ENCODE measurements at places on chromosomes 2 and 18.

DNA sequence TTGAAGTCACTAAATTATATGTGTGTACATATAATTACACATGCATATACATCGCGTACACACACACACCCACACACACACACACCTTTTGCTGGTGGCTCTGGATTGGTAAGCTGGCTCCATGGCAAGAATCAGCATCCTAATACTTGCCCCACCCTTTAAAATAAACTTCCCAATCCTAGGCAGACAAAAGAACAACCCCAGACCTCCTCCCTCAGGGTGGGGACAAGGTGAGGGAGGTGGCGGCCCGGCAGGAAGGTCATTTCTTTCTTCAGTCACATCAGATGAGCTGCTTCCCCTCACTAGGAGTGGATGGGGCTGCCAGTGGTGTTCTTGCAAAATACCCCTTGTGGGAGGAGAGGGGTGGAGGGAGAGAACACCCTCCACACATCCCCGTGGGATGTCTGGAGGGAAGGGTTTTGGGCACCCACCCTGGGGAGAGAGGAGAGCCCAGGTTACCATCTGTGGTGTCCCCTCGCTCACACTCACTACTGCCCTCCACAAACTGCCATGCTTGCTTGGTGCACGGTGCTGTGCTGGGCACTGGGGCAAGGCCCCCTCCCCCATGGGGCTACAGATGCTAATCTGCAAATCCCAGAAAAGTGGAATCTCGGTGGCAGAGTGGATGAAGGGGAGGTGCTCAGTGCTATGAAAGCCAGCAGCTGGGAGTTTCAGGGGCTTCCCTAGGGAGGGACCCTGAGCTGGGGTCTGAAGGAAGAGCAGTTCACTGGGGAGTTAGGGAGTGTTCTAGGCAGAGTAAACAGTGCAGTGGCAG is 64.0 kb downstream of the ODC1 start:
- no peak for DNase-seq

GRCh38 chr18:62330650-62331049 is 5.5 kb downstream of the TNFRSF11A start:
- DNase-seq = no peak

- DNase-seq = no peak
Measured at GRCh38 chr18:48462510-48462909, 53.3 kb upstream of the ZBTB7C start.

DNA sequence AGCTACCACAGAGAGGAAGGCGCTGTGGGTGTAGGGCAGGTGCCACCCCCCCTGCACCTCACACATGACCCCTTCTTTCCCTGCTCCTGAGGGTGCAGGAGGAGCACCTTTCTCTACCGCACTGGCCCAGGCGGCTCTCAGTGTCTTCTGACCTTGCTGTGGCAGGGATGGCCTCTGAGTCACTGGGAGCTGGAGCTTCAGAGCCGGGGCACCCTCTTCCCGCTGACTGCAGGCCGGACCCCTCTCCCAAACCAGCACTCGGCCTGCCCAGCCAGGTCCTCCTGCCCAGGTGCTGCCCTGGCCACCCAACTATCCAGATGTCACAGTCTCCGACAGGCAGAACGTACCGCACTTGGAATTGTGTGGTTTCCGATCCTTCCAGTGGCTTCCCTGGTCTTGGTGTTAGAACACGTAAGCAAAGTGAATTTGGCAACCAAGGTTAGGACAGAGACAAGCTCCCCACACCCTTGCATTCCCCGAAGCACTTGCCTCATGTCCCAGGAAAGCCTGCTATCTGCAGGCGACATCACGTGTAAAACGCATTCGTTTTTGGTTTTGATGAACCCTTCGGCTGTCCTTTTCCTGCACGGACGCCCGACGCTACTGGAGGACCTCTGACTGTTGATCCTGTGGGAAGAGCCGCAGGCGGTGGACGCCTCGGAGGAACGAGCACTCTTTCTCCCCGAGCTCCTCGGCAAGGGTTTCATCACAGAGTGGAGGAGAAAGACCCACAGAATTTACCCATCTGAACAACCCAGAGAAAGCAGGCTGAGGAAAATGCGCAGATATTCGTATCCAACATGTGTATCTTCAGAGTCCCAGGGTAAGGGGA is 24.7 kb upstream of the KCNG2 start:
- DNase-seq = no peak

DNA sequence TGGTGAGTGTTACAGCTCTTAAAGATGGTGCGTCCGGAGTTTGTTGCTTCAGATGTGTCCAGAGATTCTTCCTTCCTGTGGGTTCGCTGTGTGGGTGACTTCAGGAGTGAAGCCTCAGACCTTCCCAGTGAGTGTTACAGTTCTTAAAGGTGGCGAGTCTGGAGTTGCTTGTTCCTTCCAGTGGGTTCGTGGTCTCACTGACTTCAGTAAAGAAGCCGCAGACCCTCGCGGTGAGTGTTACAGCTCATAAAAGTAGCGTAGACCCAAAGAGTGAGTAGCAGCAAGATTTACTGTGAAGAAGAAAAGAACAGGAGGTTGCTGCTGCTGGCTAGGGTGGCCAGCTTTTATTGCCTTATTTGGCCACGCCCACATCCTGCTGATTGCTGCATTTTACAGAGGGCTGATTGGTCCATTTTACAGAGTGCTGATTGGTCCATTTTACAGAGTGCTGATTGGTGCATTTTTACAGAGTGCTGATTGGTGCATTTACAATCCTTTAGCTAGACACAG is 34.0 kb upstream of the SPTBN1 start:
- DNase-seq = no peak
